LNCaP clone FGC (cell line): ENCODE measurements at places on chromosomes 2 and 18.
A peak's percentile ranks its signal among the peaks of the same experiment; 100 is the strongest.

GRCh38 chr18:8976606-8977005, 125.9 kb upstream of the NDUFV2 start:
- DNase-seq, result no peak

GRCh38 chr2:145538661-145539350, 1018.9 kb upstream of the ZEB2 start:
- no peak for DNase-seq

DNA sequence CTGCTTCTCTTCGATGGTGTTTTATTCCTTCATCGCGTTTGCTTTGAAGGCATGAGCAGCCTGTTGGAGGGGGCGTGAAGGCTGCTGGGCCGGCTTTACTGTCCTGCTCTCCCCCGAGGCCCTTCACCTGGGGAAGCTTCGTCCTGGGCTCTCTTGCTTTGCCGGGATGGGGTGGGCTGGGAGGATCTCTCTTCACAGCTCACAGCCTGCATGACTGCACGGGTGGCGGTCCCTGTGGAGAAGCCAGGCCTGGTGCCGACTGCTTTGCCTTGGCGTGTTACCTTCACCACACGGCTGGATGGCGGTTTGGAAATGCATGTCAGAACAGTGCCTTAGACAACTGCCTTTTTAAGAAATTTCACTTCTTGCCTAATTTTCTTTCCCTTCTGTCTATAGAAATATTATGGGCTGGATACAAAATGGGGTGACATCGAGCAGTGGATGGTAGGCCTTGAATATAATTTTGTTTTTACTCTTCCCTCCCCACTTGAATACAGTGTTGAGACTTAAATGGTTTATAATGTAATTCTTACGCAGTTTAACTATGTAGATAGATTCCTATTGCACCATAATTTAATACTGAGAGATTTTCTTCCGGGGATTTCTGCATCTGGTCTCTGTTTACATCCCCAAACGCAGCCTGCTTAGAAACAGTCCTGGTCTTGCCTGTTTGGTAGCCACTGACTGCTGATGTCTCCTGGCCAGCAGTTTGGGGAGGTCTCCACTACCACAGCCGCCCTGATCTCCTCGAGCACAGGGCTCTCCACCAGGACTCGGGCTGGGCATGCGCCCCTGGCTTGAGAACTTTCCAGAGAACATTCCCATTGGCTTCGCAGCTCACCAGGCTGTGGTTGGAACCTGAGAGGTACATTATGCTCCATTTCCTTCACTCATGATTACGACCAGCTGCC, 81.0 kb upstream of the RBM44 start:
- no peak for DNase-seq

DNA sequence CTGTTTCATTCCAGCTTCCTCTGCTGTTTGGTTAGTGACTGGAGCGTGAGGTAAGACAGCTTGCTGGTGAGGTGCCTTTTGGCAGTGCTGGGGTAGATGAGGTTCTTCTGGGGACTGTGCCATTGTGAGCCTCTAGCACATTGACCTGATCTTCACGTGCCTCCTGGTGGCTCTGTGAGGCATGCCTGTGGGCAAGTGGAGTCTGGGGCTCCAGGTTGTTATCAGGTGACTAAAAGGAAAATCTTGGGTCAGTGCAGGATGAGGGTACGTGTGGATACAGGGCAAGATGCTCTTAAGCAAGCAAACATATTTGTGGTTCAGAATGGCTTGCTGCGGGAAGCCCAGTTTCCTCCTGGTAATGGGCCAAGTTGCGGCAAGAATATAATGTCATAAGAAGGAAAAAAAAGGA, 75.4 kb downstream of the FHOD3 start:
- DNase-seq, result no peak

- DNase-seq, result peak; percentile 98
These were observed 305.1 kb upstream of the GULP1 start for GRCh38 chr2:187986390-187987105.

- no peak for DNase-seq
These were observed 590.3 kb upstream of the CDH2 start for GRCh38 chr18:28767201-28767600.

GRCh38 chr2:197675246-197675645, at the start of gene RFTN2:
Gene RFTN2 (minus strand): TSS chr2:197675587. CDS start chr2:197675458, 129 bp downstream.
- no peak for DNase-seq

GRCh38 chr18:49431165-49431962, 29.1 kb downstream of the DYM start:
- DNase-seq, result no peak

GRCh38 chr18:79469751-79470505, 74.2 kb downstream of the NFATC1 start:
- no peak for DNase-seq

DNA sequence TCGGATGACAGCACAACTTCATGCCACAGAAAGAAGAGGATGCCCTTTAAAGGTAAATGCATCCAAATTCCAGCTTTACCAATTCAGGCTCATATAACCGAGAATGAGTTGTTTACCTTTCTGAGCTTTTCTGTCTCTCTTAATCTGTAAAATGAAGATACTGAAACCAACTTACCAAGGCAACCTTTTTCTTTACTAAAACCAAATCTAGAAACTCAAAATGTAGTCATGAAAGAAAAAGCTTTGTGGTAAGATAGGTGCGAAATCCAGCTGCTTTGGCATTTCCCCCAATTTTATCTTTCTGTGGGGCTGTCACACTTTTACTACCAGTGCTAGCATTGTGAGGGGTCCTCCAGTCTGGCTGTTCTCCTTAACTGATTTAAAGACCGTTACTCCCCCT, 240.4 kb downstream of the IKZF2 start:
- DNase-seq, result no peak

GRCh38 chr2:46534589-46534988, 55.2 kb downstream of the TMEM247 start:
- no peak for DNase-seq

DNA sequence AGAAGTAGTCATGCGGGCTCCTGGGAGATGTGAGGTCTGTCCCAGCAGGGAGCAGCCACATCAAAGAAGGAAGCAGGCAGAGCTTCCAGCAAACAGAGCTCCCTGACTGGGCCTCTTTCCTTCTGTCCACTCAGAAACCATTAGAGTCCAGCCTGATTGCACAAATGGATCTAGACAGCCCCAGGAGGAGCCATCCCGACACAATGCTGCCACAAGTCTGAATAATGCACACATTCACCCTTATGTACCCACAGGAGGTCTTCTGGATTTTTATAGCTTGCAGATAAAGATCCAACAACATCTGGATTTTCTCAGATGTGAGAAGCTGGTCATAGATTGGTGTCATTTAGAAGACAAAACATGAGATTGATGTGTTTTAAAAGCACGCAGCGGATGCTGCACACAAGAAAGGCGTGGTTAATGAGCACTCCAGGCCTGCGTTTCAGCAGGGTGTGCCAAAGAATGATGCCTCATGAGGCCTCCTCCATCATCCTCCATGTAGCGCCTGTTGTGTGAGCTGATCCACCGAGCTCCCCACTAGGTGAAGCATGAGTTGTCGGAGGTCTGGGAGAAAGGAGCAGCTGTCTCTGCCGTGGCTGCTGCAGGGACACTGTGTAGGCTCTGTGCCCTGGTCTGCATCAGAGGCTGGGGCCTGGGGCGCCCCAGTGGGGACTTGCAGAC, 60.6 kb downstream of the MTCL1 start:
- DNase-seq, result no peak

DNA sequence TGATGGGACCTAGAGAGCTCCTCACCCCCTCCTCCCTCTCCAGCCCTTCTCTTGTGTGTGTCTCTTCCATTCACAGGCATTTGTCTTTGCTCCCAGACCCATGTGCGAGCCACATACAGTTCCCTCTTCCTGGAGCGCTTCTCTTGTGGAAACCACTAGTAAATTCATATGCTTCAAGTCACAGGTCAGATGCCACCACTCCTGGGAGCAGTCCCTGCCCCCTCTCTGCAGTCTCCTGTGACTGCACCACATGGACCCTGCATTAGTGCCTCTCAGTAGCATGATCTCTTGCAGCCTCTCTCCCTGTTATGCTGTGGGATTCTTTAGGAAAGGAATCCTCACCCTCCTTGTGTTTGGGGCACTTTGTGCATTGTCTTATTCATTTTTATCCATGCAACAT, 96.5 kb upstream of the NFATC1 start:
- no peak for DNase-seq

DNA sequence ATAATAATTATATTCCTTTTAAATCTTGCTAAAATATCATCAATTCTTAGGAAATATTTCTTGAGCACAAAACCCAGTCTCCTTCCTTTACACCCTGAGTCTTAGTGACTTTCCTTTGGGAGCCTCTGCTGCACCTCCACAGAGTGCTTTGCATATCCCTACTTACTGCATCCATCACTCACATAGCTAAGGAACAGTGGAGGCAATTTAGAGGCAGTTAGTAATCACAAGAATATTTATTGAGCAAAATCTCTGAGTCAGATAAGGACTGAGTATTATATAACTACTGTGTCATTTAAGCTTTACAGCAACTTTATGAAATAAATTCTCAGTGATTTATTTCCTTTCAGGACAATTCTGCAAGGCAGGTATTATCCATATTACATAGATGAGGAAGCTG, 327.7 kb downstream of the TMX3 start:
- DNase-seq, result no peak

GRCh38 chr2:207219676-207220501, 54.1 kb upstream of the KLF7 start:
- peak; percentile 49 for DNase-seq

GRCh38 chr18:78772360-78773302, 207.0 kb upstream of the SALL3 start:
- no peak for DNase-seq

DNA sequence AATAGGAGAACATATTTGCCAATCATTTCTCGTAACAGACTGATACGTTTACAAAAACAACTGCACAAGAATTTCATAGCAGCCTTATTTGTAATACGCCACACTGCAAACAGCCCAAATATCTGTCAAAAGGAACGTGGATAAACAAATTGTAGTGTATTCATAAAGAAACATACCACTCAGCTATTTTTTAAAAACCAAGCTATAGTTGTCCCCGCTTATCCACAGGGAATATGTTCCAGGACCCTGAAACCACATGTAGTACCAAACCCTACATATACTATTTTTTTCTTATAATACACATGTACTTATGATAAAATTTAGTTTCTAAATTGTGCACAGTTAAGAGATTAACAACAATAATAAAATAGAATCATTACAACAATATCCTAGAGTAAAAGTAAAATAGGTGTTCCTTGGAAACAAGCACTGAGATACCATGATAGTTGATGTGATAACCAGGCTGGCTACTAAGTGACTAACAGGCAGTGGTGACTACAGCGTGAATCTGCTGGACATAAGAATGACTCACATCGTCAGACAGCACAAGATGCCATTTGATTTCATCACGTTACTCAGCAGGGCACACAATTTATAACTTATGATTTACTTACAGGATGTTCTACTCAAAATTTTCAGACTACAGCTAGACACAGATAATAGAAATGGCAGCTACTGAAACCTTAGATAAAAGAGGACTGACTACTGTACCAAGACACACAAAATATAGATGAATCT, 367.4 kb downstream of the NCKAP5 start:
- DNase-seq, result no peak

- no peak for DNase-seq
These were observed 41.4 kb downstream of the XDH start for GRCh38 chr2:31373127-31373526.
